CD4-positive, alpha-beta T cell treated with Interleukin-17A for 4 hours (primary cell): ENCODE measurements at places on chromosomes 6 and 20.

GRCh38 chr20:13424174-13424833 lies 203.2 kb downstream of the ISM1 start:
- no peak for DNase-seq

GRCh38 chr6:167846997-167847606 lies 20.4 kb downstream of the AFDN start:
- no peak for DNase-seq

DNA sequence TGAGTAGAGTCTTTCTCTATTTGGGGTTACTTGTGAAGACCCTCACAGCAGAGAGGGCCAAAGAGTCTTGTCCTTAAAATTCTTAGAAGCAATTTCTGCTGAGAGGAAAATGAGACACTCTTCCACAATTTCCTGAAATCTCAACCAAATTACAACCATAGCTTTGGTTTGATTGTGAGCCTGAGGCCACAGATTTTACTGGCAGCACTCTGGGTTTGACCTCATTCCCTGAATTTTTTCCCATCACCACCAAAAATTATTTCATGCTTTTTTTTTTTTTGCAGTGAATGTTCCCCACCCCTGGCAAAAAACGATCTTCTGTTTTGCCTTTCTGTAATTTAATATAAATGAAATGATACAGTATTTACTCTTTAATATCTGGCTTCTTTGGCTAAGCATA lies 125.5 kb downstream of the THEMIS start:
- DNase-seq: no peak

- peak; percentile 72 for DNase-seq
Measured at GRCh38 chr6:138517635-138518034, 18.3 kb upstream of the NHSL1 start.

GRCh38 chr6:475314-475713 lies 83.8 kb downstream of the IRF4 start:
- DNase-seq: no peak

DNA sequence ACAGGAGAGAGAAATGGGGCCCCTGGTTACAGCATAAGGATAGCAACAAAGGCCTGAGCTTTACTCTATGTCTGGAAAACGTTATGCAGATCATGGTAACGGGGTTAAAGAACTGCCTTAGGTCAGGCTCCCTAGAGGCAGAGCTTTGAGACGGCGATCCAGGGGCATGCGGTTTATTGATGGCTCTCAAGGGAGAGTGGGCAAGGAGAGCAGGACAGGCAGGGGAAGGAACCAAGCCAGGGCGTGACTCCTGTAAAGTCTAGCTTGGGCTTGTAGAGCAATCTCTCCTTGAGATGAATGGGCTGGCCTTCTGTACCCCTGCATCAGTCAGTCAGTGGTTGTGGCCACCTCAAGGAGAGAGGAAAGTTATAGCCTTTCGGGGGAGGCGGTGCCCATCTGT lies 12.5 kb upstream of the FERMT1 start:
- DNase-seq: no peak

GRCh38 chr6:145534989-145535388 lies 200.3 kb downstream of the EPM2A start:
- DNase-seq: no peak
